ENCODE measurements at places on chromosomes 2 and 18. TPM values are rescaled to one million over a fixed set of nuclear protein-coding genes. Genes with fewer than 3 reads are reported as not detected.

ASB18 gene
- not detected for total RNA-seq

SIX3 gene
- not detected for total RNA-seq

STAMBP gene
- total RNA-seq = 39.6 TPM

UGT1A5 gene
- total RNA-seq = not detected

MAP2 gene
- total RNA-seq = 4.9 TPM

C2orf66 gene
- total RNA-seq = not detected

LYG1 gene
- 0.49 TPM for total RNA-seq

MC4R gene
- total RNA-seq = not detected

IL18R1 gene
- 0.10 TPM for total RNA-seq

OTOS gene
- not detected for total RNA-seq

DYSF gene
- 1.2 TPM for total RNA-seq

ZNF385B gene
- not detected for total RNA-seq

TRAPPC8 gene
- 28.7 TPM for total RNA-seq

KIAA2012 gene
- total RNA-seq = not detected

All from RPMI7951 (cell line).